ENCODE measurements at places on chromosomes 12 and 14.

- DNase-seq = no peak
Measured at GRCh38 chr12:128794661-128795529, 28.9 kb downstream of the SLC15A4 start.

- DNase-seq = no peak
Measured at GRCh38 chr14:68364792-68365192, 428.1 kb downstream of the ZFP36L1 start.

DNA sequence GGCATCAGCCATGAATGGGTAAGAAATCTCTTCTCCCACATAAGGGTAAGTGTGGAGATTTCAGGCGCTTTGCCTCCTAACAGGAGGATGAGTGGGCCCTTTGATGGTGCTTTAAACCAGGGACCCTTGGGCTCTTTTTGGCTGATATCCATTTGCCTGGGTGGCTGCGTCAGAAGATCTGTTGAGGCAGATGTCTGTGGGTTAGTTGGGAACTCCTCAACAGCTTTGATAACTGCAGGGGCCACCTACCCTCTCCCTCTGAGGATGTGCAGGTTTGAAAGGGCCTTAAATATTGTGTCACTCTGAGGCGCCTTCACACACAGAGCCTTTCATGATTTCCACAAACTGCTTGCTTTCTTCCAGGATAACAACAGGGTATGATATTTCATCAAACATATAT is 210.7 kb downstream of the PPM1H start:
- DNase-seq = no peak

GRCh38 chr12:60209933-60210332 is 614.1 kb downstream of the SLC16A7 start:
- DNase-seq = no peak

GRCh38 chr14:47730296-47730695 is 54.9 kb upstream of the MDGA2 start:
- DNase-seq = no peak

DNA sequence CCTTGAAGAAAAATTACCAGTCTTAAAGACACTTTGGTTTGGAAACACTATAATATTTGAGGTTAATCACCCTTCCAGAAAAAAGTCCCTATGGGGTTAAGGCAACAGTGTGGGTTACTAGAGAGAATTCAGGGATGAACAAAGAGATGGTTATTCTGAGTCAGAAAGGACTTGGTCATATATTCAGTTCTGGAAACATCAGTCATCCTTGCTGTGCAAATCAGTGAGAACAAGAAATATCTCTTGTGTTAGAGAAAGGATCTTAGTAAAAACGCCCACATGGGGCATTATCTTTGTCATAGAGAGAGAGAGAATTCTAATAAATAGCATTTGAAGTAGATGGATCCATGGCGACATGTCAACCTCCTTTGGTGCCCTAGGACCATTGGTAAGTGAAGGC is 59.4 kb upstream of the E2F7 start:
- no peak for DNase-seq

- DNase-seq = no peak
Measured at GRCh38 chr12:18468246-18469075, 207.1 kb downstream of the PIK3C2G start.

DNA sequence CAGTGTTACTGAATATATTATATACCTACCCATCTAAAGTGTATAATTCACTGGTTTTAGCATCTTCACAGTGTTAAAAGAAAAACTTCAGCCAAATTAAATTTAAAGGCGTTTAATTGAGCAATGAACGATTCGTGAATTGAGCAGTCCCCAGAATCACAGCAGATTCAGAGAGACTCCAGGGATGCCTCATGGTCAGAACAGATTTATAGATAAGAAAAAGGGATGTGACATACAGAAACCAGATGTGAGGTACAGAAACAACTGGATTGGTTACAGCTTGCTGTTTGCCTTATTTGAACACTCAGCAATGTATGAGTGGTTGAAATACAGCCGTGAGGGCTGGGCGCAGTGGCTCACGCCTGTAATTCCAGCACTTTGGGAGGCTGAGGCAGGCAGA is 84.6 kb downstream of the WNK1 start:
- DNase-seq = no peak

DNA sequence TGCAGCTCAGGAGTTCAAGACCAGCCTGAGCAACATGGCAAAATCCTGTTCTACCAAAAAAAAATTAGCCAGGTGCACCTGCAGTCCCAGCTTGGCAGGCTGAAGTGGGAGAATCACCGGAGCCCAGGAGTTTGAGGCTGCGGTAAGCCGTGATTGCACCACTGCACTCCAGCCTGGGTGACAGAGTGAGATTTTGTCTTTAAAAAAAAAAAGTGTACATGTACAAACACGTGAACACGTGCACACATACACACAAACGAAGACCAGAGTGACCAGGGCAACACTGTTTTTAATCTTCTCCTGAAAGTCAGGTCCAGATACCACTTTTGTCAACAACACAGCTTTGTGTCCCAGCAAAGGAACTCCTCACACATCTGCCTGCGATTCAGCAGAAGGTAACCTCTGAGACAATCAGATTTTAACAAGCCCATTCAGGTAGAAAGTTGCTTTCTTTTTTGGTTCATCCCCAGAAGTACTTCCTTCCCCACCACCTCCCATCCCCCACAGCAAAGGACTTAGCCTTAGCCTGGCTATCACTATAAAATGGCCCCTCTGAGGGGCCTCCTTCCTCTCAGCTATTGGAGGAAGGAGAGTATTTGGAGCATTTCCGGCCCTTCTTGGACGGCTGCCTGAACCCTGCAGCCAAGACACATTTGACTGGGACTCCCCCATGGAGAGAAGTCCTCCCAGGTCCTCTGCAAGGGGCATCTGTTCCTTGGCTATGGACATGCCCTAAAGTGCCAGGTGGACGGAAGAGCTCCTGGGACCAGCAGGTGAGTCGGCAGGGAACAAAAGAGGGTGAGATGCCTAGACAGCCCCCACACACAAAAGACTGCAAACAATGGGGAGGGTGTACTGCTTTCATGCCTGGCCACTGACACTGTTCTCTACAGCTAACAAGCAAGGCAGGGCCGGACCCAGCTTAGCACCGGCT is 9.8 kb downstream of the CTDSP2 start:
- DNase-seq = no peak

GRCh38 chr14:72863216-72864006 is 30.5 kb downstream of the DPF3 start:
- no peak for DNase-seq

DNA sequence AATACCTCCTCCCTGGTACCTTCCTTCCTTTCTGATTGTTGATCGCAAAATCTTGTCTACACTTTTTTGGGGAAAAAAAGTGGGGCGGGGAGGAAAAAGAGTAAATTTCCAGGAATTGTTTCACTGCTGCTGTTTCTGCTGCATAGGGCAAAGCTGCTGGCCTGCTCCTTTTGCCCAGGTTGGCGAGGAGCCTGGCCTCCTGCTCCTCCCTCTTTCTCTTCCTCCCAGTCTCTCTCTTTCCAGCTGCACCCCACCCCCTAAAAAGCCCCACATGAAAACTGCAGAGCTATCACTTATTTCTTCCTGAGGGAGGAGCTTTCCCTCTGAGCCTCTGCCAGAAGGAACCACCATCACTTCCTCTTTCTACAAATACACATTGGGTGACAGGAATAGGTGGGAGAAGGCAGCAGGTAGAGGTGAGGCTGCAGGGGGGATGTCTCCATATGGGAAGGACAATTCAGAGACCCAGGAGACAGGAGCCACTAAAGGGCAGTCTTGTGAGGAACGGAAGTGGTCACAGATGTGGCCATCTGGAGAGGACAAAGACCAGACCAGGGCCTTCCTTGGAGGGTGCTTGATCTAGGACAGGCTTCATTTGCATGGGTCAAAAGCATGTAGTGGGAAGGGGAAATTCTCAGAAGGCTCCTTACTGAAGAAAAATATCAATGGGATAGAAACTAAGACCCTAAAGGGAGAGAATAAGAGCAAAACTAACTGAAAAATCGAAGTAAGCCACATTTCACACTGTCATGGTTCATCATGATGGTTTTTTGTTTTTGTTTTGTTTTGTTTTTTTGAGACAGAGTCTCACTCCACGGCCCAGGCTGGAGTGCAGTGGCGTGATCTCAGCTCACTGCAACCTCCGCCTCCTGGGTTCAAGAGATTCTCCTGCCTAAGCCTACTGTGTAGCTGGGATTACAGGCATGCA is 14.8 kb downstream of the ZBTB39 start:
- DNase-seq = no peak

GRCh38 chr14:56147986-56148901 is 30.0 kb downstream of the PELI2 start:
- no peak for DNase-seq

DNA sequence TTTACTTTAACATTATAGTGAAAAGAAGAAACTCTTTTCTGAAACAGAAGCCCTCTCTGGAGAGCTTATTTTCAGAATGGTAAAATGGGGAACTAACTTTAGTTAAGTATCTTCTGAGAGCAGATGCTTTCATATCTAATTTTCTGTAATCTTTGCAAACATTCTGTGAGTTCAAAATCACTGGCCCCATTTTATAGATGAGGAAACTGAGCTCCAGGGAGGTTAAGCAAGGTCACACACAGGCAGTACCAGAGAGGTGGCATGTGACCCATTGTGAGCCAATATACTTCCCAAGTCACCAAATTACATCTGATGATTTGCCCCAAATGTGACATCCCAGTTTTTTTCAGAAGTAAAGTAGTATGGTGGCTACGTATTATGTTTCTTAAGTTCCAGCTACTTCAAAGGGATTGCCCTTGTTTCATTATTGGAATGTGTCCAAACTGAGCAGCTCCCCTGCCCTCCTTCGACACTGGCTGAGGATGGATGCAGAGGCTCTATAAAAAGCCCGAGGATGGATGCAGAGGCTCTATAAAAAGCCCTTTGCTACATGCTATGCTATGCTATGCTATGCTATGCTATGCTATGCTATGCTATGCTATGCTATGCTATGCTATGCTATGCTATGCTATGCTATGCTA is 36.2 kb upstream of the NUDT4 start:
- no peak for DNase-seq

DNA sequence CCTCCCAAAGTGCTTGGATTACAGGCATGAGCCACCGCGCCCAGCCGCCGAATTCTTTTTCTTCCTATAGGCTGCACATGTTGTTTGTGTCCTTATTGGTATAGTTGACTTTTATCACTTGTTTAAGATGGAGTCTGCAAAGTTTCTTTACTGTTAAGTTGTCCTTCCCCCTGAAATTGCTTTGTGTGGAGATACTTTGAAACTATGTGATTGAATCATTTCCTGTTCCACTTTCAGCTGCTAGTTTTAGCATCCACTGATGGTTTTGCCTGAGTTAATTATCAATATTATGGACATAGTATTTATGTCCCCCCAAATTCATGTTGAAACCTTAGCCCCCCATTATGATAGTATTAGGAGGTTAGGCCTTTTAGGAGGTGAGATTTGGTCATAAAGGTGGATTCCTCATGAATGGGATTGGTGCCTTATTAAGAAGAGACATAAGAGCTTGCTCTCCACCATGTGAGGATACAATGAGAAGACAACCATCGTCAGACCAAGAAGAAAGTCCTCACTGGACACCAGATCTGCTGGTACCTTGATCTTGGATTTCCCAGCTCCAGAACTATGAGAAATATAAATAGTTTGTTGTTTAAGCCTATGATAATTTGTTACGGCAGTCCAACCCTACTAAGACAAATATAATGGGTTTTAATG is 34.9 kb downstream of the PPHLN1 start:
- DNase-seq = no peak

GRCh38 chr12:121958541-121959240 is 40.3 kb downstream of the CFAP251 start:
- no peak for DNase-seq

DNA sequence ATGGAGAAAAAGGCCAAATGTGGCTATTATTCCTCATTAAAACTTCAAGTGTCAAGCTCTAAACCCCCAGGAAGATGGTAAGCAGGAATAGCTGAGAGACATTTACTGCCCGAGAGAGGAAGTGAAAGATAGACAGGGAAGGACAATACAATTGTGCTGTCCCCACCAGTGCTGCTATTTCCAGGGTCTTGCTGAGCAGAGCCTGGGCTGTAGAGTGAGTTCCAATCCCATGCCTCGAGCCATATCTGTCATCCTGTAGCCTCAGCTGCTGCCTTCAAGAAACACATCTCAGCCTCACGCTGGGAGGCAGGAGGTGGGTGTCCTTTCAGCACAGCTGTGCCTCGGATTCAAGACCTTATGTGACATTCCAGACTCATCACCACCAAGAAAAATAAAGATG is 114.0 kb downstream of the RPAP3 start:
- DNase-seq = no peak

- no peak for DNase-seq
Measured at GRCh38 chr12:57240066-57240921, 10.7 kb downstream of the STAC3 start.

- no peak for DNase-seq
Measured at GRCh38 chr12:12823300-12823699, 10.2 kb downstream of the DDX47 start.

GRCh38 chr12:131220331-131220685 is 266.6 kb downstream of the ADGRD1 start:
- no peak for DNase-seq

GRCh38 chr12:86196465-86196864 is 59.7 kb downstream of the MGAT4C start:
- no peak for DNase-seq

DNA sequence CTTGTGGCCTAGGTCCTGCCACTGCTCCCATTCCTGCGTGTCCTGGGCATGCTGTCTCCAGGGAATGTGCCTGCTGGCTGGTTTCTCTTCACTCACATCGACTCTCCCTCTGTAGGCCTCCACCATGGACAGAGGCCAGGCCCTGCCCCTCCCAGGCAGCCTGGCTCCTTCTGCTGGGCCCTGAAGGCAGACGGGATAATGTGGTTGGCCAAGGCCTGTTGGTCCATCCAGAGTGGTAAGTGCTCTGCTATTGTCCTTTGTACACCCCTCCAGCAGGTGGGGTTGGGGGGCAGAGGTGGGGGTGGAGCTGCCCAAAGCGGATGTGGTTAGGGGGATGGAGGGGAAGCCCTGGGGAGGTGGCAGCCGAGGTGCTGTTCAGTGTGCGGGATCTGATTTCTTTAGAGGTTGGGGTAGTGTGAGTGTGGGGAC is 9.5 kb upstream of the NR4A1 start:
- no peak for DNase-seq

- no peak for DNase-seq
Measured at GRCh38 chr12:22286569-22286968, 47.9 kb downstream of the ST8SIA1 start.

- no peak for DNase-seq
Measured at GRCh38 chr14:30527196-30527595, 31.8 kb upstream of the G2E3 start.

GRCh38 chr12:58247633-58248032 is 306.3 kb downstream of the ATP23 start:
- no peak for DNase-seq

DNA sequence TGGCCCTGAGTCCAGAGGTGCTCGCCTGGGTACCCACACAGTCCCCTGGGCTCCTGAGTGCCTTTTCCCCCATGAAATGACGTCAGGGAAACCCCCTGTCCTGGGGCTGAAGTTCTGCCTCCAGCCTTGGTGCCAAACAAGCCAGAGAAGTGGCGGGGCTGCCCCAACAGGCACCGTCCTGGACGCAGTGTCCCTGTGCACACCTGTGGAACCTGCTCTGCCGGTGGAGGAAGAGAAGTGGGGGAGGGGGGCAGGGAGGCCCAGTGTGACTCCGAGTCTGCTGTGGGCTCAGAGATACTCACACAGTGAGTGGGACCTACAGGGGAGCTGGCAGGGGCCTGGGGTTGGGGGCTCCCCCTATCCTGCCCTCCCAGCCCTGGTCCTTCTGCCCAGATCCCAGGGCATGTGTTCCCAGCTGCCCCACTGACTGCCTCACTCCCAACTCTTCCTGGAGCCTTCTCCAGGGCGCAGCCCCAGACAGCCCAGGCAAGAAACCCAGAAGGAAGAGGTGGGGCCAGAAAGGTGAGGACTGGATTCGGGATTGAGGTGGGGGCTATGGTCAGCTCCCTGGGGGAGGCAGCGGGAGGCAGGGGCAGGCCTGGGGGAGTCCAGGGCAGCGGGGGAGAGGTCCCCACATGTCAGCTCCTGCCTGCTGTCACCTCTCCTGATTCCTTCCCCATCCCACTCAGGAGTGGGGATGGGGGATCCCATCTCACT is 24.7 kb downstream of the CCDC85C start:
- DNase-seq = no peak

All from NCI-H2081 treated with DMSO at 0.1 percent for 48 hours (cell line).